ENCODE measurements at places on chromosomes 13 and 19.
A peak's percentile ranks its signal among the peaks of the same experiment; 100 is the strongest.

- DNase-seq = peak; percentile 32
Measured at GRCh38 chr13:108895220-108895704, 265.9 kb downstream of the MYO16 start.

DNA sequence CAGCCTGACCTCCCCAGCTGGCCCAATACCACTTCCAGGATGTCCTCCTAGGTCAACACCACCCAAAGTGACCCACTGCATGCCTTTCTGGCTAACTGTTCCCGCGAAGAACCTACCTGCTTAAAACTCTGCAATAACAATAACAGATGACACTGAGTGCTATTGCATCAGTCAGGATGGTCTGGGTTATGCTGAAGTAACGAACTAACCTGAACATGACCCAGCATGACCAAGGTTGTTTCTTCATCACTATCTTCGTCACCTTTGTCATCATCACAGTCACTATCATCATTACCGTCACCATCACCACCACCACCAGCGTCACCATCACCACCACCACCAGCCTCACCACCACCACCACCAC is 10.6 kb upstream of the FXYD3 start:
- no peak for DNase-seq

DNA sequence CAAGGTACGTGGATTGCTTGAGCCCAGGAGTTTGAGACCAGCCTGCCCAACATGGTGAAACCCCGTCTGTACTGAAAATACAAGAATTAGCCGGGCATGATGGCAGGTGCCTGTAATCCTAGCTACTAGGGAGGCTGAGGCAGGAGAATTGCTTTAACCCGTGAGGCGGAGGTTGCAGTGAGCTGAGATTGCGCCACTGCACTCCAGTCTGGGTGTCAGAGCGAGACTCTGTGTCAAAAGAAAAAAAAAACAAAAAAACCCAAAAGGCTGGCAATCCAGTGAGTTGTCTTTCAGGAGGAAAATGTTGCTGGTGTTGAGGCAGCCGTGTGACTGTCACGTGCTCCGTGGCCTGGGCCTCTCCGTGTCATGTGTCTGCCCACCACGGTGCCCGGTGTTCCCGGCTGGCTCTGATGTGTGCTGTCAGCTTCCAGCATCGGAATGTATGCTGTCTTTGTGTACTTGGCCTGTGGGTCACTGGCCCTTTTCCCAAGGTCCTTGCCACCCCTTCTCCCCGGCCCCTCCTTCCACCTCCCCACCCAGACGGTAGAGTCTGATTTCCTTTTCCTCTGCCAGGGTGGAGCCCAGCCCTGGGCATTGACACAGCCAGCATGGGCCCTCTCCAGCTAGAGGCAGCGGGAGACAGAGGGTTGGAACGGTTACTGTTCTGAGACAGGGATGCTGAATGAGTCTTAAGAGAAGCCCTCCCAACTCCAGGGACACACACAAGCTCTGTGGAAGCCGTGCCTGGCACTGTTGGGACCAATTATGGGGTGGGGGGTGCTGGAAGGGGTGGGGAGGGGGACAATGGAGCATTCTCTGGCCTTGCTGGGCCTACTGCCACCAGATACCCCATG is 7.2 kb upstream of the TUBB4A start:
- DNase-seq = peak; percentile 97

DNA sequence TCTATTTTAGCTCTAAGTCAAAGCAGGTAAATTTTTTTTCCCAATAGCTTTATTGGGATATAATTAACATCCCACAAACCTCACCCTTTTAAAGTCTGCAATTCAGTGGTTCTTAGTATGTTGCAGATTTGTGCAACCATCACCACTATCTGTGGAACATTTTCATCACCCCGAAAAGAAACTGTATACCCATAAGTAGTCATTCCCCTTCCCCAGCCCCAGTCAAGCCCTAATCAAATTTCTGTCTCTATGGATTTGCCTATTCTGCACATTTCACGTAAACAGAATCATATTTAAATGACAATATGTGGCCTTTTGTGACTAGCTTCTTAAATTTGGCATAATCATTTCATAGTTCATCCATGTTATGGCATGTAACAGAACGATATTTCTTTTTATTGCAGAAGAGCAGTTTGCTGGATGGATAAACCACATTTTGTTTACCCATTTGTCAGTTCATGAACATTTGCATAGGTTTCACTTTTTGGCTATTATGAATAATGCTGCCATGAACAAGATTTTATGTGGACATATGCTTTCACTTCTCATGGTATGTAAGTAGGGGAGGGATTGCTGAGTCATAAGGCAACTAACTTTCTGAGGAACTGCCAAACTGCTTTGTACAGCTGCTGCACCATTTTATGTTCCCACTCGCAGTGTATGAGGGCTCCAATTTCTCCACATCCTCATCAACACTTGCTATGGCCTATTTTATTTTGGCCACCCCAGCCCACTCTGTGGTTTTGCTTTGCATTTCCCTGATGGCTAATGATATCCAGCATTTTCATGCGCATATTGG is 10.9 kb downstream of the SLC46A3 start:
- peak; percentile 73 for DNase-seq

- no peak for DNase-seq
Measured at GRCh38 chr13:36536546-36536945, 104.3 kb downstream of the CCNA1 start.

DNA sequence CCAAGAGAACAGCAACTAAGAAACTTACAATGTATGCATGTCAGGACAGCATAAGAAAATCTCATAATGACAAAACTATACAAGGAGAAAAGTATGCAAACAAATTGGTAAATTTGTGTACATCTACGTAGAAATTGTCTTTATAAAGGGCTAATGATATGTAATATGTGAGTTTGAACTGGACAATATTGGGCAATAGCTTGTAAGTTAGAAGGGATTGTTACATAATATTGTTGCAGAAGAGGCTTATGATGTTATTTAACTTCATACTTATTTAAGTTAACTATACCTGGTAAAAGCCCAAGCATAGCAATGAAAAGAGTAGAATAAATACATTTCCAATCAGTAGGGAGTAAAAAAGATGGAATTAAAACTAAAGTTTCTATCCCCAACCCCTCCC is 134.0 kb downstream of the MAB21L1 start:
- DNase-seq = no peak

Measured in Ammon's horn (tissue), 1 donor.